Upper lobe of right lung (tissue), 1 donor: ENCODE measurements at places on chromosomes 3 and 15. TPM values are rescaled to one million over a fixed set of nuclear protein-coding genes. Genes with fewer than 3 reads are reported as not detected.

- peak overlapping the region; percentile 33 for H3K27ac ChIP-seq
- H3K36me3 ChIP-seq: no peaks in the 10 kb centered on the region
- H3K4me1 ChIP-seq: no peaks in the 10 kb centered on the region
- no peaks in the 10 kb centered on the region for H3K27me3 ChIP-seq
Measured at GRCh38 chr3:155368786-155369185, 75.3 kb upstream of the STRIT1 start.

- no peak overlapping the region for H3K27ac ChIP-seq
- H3K27me3 ChIP-seq: no peaks in the 10 kb centered on the region
- no peak overlapping the region for H3K4me3 ChIP-seq
- no peaks in the 10 kb centered on the region for H3K4me1 ChIP-seq
- DNase-seq: no peak
- H3K36me3 ChIP-seq: no peaks in the 10 kb centered on the region
Measured at GRCh38 chr3:50876947-50877346, 202.2 kb downstream of the DOCK3 start.

DNA sequence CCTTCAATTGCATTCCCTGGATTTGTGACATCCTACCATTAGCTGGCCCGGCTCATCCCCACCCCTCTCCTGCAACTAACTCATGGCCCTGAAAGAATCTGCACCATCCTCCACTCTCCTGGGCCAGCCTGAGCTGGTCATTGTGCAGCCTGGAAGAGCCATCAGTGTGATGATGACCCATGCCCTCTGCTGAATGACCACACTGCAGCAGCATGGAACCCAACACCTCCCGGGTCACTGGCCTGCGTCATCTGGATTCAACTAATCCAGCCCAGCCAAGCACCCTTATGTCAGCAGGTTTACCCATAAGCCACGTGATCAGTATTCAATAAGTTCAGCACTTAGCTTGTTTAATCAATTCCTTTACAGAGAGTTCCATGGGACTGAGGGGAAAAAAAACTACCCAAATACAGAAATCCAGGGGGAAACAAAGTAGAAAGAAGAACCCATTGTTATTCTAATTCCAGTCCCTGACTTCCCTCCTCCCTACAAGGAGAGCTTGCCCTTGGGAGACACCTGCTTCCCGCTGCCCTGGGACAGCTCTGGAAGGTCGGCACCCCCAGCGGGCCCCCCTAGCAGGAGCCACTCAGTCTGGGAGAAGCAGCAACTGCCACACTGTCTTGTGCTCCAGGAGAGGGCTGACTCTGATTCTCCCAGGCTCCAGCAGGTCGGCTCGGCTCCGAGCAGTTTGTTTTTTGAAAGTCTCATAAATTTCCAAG lies 309.1 kb upstream of the TLE3 start:
- H3K27ac ChIP-seq: no peak overlapping the region
- no peaks in the 10 kb centered on the region for H3K4me1 ChIP-seq
- H3K27me3 ChIP-seq: no peaks in the 10 kb centered on the region
- H3K36me3 ChIP-seq: no peaks in the 10 kb centered on the region
- H3K4me3 ChIP-seq: no peak overlapping the region

- H3K36me3 ChIP-seq: no peaks in the 10 kb centered on the region
- H3K4me3 ChIP-seq: no peak overlapping the region
- H3K27me3 ChIP-seq: no peaks in the 10 kb centered on the region
- H3K27ac ChIP-seq: no peak overlapping the region
- H3K4me1 ChIP-seq: no peaks in the 10 kb centered on the region
- DNase-seq: no peak
Measured at GRCh38 chr3:101925564-101925963, 76.2 kb downstream of the NFKBIZ start.

The GOLGA8G gene
- not detected for total RNA-seq

The WNT7A gene
- total RNA-seq: 6.6 TPM

The TRPM1 gene
- total RNA-seq: not detected

DNA sequence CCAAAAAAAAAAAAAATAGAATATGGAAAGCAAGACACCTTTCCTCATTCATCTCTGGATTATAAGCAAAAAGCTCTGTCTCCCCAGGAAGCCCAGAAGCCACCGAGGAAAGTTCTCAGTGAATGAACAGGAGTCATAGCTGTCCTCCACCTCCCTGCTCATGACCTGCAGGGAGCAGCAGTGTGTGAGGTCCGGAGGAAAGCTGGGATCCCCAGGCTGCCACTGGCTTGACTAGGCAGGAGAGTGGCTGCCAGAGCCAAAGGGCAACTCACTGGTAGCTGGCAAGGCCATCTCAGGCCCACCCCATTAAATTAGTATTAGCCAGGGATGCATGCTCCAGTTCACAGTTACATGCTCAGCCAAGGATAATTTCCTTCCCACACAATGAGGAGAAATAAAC lies 191.6 kb upstream of the STT3B start:
- H3K4me1 ChIP-seq: no peaks in the 10 kb centered on the region
- H3K27ac ChIP-seq: no peak overlapping the region
- no peak overlapping the region for H3K4me3 ChIP-seq
- H3K27me3 ChIP-seq: no peaks in the 10 kb centered on the region
- DNase-seq: no peak
- H3K36me3 ChIP-seq: no peaks in the 10 kb centered on the region

DNA sequence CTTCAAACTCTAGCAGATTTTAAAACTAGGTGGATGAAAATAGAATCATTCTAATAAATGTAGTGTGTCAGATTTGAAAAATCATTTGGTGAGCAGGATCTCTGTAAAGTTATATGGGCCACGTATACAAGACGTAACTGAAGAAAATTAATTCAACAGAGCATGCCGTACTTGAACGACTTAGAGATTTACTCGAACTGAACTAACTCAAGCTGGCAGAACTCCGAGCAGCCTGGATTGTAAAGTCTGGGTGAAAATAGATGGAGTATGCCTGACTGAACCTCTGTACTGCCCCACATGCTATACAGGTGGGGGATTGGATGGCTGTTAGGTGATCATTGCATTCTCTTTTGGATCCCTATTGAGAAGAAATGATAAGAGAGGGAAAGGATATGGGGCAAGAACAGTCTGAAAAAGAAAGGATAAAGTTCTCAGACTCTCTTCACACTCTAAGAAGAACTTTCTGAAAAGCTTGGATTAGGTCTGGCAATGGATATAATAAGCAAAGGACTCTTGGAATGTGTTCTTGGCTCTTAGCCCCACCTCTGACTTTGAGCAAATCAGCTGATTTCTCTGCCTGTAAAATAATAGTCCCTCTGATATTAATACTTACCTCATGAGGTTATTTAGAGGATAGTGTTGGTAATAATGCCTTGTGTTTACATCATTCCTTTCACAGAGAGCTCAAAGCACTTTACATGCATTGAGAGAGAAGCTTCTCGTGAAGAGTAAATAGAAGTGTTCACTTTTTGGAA lies 147.5 kb downstream of the FILIP1L start:
- H3K4me1 ChIP-seq: peaks cover 11% of the 10 kb centered on the region
- H3K27me3 ChIP-seq: no peaks in the 10 kb centered on the region

DNA sequence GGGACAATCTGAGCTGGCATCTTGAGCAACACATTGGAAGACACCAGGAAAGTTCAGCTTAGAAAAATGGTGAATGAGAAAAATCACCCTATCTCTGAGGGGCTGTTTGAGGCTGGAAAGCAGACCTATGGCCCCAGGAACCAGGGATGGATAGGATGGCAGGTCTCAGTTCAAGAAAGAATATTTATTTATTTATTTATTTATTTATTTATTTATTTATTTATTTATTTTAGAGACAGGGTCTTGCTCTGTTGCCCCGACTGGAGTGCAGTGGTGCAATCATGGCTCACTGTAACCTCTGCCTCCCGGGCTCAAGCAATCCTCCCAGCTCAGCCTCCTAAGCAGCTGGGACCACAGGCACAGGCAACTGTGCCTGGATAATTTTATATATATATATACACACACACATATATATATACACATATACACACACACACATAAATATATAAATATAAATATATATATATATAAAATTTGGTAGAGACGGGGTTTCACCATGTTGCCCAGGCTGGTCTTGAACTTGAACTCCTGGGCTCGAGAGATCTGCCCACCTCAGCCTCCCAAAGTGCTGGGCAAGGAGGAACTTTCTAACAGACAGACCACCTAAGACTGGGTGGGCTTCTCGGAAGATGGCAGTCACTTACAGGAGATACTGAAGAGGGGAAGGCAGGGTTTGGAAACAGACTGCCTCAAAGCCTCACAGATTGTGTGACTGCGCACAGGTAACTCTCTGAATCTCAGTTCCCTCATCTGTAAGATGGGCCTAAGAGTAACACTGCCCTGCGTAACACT lies 29.7 kb downstream of the CCDC13 start:
- H3K27me3 ChIP-seq: no peaks in the 10 kb centered on the region
- no peak overlapping the region for H3K4me3 ChIP-seq
- no peak for DNase-seq
- no peak overlapping the region for H3K27ac ChIP-seq
- peaks cover 14% of the 10 kb centered on the region for H3K4me1 ChIP-seq
- no peaks in the 10 kb centered on the region for H3K36me3 ChIP-seq

The ADGRG7 gene
- not detected for total RNA-seq

DNA sequence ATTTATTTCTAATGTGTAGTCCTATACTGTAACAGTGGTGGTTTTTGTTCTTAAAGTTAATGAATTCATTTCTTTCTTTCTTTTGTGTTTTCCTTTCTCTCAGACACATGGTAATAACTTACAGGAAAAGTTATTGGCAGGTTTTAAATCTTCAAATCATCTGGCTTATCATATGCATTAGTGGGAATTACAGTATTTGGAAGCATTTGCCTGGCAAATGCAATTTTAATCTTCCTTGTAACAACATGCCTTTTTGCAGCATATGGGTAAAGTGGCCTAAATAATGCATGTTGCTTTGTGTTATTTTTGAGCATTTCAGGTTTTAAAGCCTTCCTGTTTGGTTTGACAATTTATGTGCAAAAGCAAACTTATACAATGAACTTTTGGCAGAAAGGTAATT lies 66.8 kb downstream of the GALK2 start:
- no peak overlapping the region for H3K4me3 ChIP-seq
- H3K36me3 ChIP-seq: peaks cover 14% of the 10 kb centered on the region
- no peak for DNase-seq
- peaks cover 7% of the 10 kb centered on the region for H3K4me1 ChIP-seq

DNA sequence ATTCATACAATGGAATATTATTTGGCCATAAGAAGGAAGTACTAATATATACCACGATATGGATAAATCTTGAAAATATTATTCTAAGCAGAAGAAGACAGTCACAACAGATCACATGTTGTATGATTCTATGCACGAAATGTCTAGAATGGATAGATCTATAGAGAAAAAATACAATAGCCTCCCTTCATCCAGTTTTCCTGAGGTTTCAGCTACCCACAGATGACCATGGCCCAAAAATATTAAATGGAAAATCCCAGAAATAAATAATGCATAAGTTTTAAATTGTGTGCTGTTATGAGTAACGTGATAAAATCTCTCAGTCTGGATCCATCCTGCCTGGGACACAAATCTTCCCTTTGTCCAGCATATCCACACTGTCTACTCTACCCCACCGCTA lies 162.2 kb upstream of the ST8SIA2 start:
- DNase-seq: no peak
- H3K27me3 ChIP-seq: peaks cover 5% of the 10 kb centered on the region
- H3K4me3 ChIP-seq: no peak overlapping the region
- H3K36me3 ChIP-seq: no peaks in the 10 kb centered on the region
- no peak overlapping the region for H3K27ac ChIP-seq

The STRC gene
- total RNA-seq: not detected

The SCN11A gene
- total RNA-seq: 0.14 TPM

DNA sequence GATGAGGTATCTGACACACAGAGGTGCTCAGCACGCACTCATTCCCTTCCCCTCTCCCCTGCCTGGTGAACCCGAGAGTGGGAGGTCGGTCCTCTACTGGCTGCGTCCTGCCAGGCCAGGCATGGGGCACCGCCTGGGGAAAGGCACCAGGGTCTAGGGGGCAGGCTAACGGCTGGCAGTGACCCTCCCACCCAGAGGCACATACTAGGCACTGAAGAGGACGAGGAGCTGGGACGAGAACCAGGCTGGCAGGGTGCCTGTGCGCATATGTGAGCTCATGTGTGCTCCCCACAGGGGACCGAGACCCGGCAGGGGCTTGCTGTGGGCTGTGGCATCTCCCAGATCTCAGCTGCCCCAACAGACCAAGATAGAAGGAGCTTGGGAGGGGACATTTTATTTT lies 86.7 kb downstream of the IQSEC1 start:
- H3K4me3 ChIP-seq: no peak overlapping the region
- DNase-seq: no peak

GRCh38 chr3:62373714-62374333 lies 474 bp upstream of the FEZF2 start:
- H3K4me1 ChIP-seq: peaks cover 11% of the 10 kb centered on the region
- no peak for DNase-seq
- H3K36me3 ChIP-seq: no peaks in the 10 kb centered on the region
- H3K27ac ChIP-seq: no peak overlapping the region
- peak overlapping the region; percentile 16 for H3K4me3 ChIP-seq

The ADIPOQ gene
- total RNA-seq: not detected

The CADPS gene
- 1.1 TPM for total RNA-seq

DNA sequence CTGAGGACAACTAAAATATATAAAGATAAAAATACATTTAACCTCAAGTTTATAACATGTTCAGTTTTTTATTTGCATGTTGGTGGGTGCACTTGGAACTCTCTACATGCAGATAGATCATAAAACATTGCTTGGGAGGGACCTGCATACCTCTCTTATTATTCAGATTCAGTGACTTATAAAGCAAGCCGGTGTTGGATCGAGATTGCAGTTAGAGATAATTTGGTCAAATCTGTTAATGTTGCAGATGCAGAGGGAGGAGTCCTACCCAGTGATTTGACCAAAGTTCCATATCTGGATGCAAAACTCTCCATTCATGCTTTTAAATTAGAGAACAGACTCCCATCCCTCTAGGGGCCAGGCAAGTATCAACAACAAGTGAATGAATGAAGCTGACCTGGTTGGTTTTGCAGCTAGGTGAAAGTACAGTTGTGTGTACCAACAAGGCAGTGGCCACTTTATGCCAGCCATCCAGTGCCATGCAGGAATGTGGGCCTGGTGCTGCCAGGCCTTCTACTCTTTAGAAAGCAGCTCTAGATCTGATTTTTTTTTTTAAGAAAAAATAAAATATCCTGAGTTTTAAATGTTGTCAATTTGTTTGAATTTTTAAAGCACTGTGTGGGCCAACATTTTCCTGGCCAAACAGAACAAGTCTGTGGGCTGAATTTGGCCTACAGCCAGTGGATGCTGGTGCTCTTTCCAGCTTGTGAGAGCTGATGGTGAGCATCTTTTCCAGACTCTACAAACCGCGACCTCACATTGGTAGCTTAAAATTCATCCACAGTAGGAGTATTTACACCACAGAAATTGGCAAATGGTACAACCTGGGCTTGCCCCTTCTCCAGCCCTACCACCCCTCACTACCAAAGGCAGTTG lies 12.3 kb downstream of the CDIN1 start:
- H3K4me1 ChIP-seq: no peaks in the 10 kb centered on the region
- DNase-seq: no peak
- H3K36me3 ChIP-seq: no peaks in the 10 kb centered on the region
- no peak overlapping the region for H3K4me3 ChIP-seq
- no peak overlapping the region for H3K27ac ChIP-seq
- no peaks in the 10 kb centered on the region for H3K27me3 ChIP-seq

DNA sequence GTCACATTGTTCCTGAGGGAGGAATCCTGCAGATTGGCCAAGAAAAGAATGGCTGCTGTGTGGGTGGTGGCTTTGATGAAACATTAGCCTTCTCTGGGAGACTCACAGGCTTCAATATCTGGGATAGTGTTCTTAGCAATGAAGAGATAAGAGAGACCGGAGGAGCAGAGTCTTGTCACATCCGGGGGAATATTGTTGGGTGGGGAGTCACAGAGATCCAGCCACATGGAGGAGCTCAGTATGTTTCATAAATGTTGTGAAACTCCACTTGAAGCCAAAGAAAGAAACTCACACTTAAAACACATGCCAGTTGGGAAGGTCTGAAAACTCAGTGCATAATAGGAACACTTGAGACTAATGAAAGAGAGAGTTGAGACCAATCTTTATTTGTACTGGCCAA lies 6.1 kb downstream of the PTX3 start:
- no peak overlapping the region for H3K27ac ChIP-seq
- no peak overlapping the region for H3K4me3 ChIP-seq
- no peaks in the 10 kb centered on the region for H3K27me3 ChIP-seq
- H3K36me3 ChIP-seq: no peaks in the 10 kb centered on the region
- no peak for DNase-seq
